Stimulated activated CD8-positive, alpha-beta memory T cell treated with anti-CD3 and anti-CD28 coated beads, Interleukin-12 subunit alpha, Interleukin-12 subunit beta, amount 100 ng/mL, for 1 hour (primary cell): ENCODE measurements at places on chromosomes 2 and 18.

DNA sequence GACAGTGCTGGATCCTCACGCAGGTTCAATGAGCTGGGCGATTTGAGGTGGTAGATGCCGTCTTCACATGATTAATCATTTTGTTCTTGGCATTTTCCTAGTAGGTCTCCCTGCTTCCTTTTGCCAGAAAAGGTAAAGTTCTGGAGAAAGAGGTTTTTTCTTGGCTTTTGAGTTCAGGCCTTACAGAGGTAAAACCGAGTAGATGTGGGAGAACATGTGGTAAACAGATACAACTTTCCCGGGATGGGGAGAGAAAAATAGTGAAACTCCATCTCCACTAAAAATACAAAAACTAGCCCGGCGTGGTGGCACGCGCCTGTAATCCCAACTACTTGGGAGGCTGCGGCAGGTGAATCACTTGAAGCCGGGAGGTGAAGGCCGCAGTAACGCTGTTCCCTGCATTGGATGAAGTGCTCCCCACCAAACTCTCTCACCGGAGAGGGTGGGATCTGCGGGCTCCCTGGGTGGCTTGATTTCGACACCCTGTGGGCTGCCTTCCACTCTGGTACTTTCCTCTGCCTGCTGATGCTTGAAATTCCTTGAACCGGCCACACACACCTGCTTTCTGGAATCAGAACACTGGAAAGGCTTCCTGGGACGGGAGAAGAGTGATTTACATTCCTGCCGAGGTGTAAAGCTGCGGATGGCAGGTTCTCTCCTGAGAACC, 88.8 kb downstream of the ACTR3 start:
- DNase-seq: no peak

DNA sequence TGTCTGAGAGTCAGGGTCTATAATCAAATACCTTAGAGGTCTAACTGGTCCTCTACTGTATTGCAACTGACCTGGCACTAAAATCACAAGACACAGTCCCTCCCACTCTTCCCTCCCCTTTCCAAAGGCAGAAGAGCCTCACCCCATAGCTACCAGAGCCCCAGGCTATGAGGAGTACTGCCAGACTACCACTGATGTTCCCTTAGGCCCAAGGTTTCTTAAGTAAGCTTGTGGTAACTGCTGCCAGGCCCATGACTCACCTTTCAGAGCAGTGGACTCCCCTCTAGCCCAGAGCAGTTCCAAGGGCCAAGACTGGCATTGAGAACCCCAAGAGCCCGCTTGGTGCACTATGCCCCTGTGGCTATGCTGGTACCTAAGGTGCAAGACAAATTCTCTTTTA, 1193.4 kb downstream of the DSC3 start:
- no peak for DNase-seq

DNA sequence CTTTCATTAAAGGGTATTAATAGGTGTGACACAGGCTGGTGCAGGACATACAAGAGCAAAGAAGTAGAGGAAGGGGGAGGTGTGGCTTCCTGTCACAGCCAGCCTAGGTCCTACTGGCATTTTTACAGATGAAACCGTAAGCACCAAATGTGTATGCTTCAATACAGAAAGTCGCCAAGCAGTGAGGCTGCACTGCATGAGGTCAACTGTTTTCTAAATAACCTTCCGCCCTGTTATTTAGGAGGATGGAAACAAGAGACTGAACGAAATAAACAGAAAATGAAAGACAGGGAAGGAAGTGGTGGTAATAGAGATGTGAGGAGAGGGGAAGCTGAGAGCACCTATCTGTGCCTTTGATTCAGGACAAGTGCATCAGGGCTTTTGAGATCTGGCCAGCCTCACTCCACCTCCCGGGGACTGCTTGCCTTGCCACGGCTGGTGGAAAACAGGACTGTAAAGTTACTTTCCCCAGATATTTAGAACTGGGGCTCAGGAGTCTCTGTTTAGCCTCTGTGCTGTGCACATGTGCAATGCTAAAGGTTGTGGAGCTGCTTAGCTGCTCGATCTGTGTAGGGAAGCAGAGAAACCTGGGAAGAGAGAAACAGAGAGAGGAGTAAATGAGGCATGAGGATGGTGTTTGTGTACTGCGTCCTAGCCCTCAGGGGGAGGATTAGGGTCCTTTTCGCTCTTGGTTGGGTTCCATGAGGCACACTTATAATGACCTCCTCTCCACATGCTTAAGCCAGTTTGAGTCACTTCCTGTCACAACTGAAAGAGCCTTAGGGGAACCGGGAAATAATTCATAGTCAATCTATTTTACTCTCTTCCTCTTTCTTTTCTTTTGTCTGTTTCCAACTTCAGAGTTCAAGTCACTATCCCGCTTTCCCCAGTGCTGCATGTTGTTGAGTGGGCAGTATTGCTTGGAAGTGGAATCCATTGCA, 62.3 kb upstream of the BOD1L2 start:
- no peak for DNase-seq

DNA sequence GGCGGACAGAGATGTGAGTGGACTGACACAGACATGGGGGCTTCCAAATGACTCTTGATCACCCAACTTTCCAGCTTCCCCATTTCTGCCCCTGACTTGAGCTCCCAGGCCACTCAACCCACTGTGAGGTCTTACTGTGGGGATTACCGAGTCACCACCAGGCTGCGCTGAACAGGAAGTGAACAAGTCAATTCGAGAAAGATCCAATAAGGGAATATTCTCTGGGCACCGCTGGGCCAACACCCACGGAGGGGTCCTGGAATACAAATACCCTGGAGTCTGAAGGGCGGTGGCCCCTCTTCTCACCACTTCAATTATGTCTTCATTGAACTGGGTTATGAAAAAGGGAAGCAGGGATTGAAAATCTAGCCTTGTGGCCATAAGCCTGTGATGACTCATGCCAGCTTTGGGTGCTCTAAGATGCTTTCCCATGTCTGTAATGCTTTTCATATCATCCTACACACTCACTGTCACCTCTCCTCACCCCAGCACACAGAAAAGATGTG, 37.7 kb downstream of the BCL11A start:
- DNase-seq: no peak

GRCh38 chr2:208807756-208808155, 401.2 kb downstream of the PTH2R start:
- DNase-seq: no peak

GRCh38 chr18:3910512-3910911, 460.5 kb downstream of the TGIF1 start:
- DNase-seq: no peak

DNA sequence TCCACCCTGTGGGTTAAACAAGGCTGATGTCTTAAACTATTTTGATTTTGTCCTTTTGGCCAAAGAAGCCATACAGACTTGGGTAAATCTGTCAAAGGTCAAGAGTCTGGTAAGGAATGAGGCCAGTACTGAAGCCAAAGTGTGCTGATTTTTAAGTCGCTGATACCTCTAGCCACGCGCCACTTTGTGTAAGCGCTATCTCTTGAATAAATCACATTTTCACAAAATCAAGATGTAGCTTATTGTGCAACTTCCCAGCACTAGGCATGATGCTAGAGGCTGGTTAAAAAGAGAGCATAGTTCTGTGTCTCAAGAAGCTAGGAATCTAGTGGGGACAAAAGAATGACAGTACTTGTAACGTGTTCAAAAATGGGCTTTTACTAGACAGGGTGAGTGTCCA, 510.6 kb upstream of the RAB6C start:
- DNase-seq: no peak

- DNase-seq: no peak
These were observed 1073.9 kb upstream of the CDH2 start for GRCh38 chr18:29250843-29251242.

GRCh38 chr2:95300450-95300849, 3.3 kb downstream of the KCNIP3 start:
- DNase-seq: no peak

GRCh38 chr18:56086176-56086575, 498.2 kb upstream of the TCF4 start:
- no peak for DNase-seq

DNA sequence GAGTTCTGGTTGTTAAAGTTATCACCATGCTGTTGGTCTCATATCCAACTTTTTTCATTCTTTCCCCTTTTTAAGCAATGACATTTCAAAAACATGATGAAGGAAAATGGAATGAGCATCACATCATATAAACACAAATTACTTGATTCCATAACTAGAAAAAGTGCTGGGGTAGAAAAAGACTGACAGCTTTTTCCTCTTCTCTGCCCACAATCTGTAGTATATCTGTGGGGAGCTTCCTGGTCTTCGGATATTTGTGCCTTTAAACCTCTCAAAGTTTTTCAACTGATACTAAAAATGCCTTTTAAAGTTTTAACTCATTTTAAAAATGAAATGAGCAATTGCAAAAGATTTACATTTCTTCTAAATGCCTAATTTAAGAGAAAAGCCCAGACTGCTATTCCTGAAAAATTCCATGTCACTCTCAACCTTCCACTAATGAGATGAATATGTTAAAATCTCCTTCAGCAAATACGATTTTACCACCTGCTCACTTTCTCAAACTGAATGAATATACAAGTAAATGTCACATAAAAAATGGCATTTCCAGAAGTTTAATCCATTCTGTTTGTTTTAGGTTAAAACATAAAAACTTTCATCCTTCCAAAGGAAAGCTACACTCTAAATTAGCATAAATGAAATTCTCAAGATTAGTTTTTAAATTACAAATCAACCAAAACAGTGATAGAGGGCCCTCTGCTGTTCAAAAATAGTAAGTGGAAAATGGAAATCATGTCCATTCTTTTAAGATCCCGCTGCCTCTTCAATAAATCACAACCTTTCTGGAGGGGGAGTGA, 2.1 kb downstream of the DNAH7 start:
- no peak for DNase-seq

DNA sequence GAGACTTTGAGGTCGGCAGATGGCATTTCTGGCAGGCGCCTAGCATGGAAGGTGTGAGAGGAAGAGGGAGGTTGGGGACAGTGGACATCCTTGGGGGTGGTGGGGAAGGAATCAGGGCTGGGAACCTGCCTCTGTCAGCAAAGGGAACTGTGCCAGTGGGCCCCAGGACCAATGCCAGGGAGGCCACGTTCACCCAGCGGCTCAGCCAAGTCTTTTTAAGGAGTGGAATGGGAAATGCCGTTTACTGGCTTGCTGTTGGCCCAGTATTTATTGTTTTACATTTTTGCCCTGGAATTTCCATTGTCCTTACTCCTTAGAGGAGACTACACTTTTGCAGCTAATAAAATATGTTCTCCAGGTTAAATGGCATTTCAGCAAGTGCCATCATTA, 135.2 kb downstream of the MCFD2 start:
- DNase-seq: no peak

DNA sequence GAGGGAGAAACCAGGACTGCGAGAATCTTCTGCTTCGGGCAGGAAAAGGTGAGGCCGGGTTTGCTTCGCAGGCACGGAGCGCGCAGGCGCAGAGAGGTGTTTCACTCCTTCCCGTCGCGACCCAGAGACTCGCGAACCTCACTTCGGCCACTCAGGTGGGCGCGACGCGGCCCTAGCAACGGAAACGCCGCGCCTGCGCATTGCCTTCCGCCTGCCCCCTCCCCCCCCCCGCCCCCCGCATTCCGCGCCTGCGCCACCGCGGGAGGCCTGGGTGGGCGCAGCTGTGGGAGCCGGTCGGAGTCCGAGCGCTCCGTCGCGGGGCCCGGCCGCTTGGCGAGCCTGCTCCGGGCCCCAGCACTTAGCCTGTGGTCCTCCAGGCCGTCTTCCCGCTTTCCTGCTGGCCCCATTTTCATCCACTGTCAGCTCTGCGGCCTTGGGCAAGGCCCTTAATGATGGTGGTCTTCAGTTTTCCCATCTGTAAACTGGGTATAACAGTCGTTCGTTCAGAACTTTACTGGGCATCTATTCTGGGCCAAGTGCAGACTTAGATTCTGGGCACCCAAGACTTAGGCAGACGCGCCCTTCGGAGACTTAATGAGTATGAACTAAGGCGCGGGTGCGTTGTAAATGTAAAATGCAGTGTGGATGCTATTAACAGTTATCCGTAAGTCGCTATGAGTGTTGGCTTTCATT, 62.1 kb upstream of the ACKR3 start:
- peak; percentile 37 for DNase-seq

DNA sequence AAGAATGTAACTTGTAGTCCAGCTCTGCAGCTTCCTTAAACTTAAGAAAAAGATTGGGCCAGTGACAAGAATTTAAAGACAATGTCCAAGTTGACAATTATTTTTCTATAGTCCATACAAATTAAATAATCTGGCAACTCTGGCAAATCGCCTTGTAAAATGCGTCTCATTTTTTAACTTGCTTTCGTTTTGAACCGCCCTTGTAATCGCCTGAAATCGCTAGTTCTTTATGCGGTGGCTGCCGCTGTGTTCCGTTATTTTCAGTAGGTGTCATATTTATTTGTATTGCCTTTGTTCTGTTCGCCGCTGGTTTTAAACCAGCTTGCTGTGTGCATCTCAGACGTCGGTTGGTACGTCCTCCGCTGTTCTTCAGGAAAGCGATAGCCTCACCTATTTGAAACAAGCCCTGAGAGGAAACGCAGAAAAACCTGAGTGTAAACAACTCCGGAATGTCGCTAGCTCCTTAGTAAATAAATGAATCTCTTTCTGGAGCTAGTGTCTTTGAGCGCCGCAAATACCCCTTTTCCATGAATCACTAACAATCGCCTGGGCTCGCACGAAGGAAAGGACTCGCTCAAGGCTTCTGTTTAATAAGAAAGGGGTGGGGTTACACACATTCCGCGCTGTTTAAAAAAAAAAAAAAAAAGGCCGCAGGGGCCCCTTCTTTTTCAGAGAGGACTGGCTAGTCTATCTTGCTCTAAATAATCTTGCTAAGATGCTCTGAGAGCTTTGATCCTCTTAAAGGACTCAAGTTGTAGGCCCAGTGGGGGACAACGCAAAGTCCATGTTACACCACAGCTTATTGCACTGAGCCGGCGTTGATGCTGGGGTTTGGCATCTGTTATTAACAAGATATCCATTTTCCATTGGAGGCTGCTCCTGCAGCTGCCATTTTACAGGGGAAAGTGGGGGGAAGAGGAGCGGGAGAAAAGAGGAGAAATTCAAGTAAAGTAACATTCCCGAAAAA, 3.0 kb downstream of the HOXD8 start:
- no peak for DNase-seq

DNA sequence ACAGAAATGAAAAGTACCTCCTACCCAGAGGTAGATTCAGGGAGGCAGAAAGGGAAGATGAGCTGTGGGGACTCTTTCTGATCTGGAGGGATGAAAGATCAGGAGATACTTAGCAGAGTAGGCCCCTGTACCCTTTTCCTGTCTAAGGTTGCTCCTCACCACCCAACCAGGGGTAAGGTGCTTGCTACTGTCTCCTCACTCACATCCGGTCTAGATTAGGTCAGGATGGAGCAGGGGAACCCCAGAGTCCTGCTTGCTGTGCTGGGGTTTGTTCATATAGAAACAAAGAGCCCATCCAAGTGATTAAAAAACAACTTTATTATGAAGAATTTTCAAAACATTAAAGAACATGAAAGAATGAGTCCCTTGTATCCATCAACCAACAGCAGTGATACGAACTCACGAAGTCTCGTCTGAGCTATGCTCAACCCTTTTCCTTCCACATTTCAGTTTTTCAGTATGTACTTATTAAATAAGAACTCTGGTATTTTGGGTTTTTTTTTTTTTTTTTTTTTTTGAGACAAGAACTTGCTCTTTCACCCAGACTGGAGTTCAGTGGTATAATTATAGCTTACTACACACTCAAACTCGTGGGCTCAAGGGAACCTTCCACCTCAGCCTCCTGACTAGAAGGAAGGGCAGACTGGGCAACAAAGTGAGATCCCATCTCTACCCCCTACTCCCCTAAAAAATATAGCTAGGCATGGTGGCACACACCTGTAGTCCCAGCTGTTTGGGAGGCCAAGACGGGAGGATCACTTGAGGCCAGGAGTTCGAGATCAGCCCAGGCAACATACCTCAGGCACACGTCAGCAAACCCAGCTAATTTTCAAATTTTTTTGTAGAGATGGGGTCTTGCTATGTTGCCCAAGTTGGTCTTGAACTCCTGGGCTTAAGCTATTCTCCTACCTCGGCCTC, 28.5 kb upstream of the MCFD2 start:
- DNase-seq: peak; percentile 25
